ENCODE measurements at places on chromosomes 1 and 21. TPM values are rescaled to one million over a fixed set of nuclear protein-coding genes. Genes with fewer than 3 reads are reported as not detected.

Gene SLC2A5
- 0.96 TPM for total RNA-seq

Gene TRIM46
- not detected for total RNA-seq

Gene CFAP141
- not detected for total RNA-seq

Gene FCAMR
- not detected for total RNA-seq

Gene TCHH
- 0.40 TPM for total RNA-seq

Gene RXFP4
- not detected for total RNA-seq

Gene SPRR2A
- total RNA-seq: not detected

DNA sequence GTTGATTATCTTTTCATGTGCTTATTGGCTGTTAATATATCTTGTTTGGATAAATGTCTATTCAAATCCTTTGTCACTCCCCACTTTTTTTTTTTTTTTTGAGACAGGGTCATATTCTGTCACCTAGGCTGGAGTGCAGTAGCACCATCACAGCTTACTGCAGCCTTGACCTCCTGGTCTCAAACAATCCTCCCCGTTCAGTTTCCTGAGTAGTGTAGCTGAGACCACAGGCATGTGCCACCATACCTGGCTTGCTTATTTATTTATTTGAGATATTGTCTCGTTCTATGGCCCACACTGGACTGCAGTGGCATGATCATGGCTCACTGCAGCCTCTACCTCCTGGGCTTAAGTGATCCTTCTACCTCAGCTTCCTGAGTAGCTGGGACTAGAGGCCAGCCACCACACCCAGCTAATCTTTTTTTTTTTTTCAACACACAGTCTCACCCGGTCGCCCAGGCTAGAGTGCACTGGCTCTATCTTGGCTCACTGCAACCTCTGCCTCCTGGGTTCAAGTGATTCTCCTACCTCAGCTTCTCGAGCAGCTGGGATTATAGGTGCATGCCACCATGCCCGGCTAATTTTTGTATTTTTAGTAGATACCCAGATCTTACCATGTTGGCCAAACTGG lies 13.9 kb upstream of the MYCL start:
- DNase-seq: no peak

DNA sequence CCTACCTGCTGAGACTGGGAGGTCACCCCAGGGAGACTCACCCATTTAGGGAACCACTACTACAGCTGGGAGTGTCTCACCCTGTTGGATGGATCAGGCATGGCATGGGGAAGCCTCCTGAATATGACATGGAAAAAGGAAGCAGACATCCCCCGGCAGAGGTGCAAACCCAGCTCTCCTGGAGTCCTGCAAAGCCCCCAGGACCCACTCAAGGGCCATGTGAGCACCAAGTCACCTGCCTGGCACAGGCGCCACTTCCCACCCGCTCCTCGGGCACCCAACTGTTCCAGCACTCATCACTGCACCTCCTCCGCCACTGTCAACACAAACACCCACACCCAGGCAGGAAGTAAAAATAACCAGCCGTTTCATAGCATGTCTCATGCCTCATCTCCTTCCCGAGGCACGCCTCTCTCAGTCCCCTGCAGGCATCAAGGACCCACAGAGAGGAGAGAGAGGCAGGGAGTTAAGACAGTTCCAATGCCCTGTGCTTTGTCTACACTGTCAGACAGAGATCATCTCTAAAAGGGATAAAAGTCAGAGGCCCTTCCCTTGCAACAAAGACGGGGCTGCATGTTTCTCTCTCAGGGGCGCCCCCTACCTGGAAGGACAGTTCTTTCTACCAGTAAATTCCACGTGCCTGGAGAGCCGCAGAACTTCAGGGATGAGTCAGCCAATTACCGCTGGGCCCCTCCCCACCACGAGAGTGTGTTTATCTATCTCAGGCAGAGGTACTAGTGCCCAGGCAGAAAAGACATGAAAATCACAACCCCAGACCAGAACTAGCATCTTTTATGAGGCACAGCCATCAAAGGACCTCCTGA lies 150.1 kb upstream of the SOD1 start:
- peak; percentile 8 for DNase-seq

GRCh38 chr21:37627074-37627473 lies 260.5 kb downstream of the DYRK1A start:
- no peak for DNase-seq

- DNase-seq: no peak
Observed at GRCh38 chr1:118201524-118201923, 16.5 kb upstream of the SPAG17 start.

DNA sequence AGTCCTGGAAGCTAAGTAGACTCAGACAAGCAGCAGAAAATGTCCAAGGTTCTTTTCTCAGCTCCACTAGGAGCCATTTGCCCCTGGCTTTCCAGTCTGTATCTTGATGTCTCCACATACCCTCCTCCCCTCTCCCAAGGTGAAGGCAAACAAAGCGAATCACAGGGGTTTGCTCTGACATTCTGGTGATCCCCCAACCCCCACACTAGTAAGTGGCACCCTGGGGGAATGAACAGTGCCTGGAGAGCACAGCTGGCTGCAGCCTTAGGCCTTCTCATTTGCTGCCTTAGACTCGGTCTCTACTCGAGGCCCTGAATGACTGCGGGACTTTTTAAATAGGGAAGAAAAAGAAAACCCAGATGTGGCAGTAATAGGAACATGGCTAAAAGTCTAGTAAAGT lies 15.3 kb downstream of the ERI3 start:
- no peak for DNase-seq

Data from thyroid gland (tissue), 4 donors.